NCI-H1092 treated with DMSO at 0.1 percent for 48 hours (cell line): ENCODE measurements at places on chromosomes 7 and 10.
A peak's percentile ranks its signal among the peaks of the same experiment; 100 is the strongest.

DNA sequence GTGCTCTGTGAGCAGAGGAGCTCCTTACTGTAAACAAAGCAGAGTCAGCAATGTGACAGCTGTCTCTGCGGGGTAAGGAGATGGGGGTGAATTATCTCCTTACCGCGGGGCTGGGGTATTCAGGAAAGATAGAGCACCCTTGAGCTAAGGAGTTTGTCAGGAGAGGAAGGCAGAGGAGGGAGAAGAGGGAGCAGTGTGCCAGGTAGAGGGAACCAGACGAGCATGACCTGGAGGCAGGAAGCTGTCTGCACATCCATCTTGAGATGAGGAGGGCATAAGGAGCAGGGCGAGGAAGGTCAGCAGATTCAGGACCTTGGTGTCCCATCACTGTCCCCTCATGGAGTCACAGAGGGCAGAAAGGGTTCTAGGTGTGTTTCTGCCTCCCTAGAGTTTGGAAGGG is 32.5 kb upstream of the GPR26 start:
- no peak for DNase-seq

- no peak for DNase-seq
These were observed 64.7 kb downstream of the BICC1 start for GRCh38 chr10:58577437-58577777.

DNA sequence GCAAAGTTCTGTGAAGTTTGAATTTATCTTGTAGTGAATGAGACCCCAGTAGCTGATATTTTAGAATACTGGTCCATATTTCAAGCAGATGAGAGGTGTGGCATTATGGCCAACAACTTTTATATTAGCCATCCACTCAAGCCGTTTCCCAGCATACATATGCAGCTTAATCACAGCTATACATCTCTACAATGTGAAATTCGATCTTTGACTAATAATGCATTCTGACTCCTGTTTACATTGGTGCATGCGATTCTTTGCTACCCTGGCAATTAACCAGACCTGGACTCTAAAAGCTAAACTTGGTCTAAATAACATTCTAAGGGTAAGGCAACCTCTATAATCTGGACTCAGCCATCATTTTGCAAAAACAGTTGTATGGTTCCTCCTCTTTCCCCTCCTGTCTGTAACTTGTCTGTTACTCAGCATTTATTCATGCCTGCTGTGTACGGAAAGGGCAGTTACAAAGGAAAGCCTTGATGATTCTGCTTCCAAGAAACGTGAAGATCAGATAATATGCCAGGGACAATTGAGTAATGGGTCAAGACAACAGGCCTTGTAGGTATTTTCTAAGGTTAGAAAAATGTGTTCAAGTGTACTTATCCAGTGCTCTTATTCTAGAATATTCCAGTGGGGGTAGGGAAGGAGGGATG is 50.6 kb downstream of the PNLIPRP2 start:
- DNase-seq: no peak

DNA sequence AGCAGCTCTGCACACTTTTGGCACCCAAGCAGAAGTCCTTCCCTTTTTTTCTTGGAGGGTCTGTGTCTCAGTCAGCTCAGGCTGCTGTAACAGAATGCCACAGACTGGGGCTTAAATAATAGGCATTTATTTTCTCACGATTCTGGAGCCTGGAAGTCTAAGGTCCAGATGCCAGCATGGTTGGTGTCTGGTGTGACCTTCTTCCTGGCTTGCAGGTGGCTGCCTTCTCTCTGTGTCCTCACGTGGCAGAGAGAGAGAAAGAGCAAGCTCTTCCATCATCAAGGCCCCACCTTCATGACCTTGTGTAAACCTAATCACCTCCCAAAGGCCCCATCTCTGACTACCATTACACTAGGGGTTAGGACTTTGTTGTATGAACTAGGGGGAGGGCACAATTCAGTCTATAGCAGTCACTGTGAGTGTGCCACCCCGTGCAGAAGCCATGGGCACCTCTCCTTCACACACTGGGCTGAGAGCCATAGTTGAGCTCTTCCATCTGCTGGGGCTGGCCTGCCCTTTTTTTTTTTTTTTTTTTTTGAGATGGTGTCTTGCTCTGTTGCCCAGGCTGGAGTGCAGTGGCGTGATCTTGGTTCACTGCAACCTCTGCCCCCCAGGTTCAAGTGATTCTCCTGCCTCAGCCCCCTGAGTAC is 80.3 kb downstream of the OAT start:
- DNase-seq: no peak

DNA sequence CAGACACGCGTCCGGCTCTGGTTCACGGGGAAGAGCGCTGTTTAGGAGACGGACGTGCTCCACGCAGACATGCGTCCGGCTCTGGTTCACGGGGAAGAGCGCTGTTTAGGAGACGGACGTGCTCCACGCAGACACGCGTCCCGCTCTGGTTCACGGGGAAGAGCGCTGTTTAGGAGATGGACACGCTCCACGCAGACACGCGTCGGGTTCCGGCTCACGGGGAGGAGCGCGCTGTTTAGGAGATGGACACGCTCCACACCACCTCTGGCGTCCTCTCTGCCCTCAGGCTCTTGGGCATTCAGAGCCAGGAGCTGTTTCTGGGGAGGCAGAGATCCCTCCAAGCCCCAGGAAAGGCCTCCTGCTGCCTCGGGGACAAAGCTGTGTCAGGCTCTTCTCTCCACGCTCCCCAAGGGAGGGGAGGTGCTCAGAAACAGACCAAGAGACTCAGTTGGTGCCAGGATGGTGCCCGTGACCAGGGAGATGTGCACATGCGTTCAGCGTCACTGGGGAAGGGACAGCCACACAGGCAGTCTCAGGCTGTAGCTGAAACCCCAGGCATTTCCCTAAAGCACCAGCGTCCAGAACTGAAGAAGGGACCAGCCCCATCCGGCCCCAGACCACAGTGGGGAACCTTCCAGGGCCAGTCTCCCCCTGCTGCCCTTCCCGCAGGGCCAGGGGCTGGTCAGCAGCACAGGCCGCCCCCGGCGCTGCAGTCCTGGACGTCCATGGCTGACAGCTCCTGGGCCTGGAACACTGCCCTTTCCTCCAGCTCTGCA is 175.6 kb downstream of the ELFN1 start:
- DNase-seq: no peak

DNA sequence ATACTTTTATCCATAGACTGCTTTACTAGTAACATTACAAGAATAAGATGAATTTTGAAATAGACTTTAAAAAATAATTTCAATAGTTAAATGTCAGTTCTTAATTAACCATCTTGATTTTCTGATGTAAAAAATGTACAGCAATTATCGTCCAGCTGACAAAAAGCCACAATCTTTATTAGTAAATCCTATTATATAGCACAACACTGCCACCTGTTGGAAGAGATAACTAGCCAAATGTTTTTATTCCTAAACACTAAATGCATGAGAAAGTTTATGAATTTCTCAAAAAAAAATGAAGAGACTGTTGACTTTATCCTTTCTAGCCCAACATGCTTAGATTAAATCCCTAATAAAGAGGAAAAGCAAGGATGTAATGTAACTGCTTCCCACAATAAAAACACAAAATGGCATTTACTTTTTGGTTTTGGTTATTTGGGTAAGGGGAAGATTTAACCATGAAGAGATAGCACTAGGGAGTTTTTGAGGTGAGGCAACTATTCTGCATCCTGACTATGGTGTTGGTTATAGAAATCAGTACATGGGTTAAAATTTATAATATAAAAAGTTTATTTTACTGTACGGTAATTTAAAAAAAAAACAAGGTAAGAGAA is 8.0 kb downstream of the COA1 start:
- peak; percentile 38 for DNase-seq

DNA sequence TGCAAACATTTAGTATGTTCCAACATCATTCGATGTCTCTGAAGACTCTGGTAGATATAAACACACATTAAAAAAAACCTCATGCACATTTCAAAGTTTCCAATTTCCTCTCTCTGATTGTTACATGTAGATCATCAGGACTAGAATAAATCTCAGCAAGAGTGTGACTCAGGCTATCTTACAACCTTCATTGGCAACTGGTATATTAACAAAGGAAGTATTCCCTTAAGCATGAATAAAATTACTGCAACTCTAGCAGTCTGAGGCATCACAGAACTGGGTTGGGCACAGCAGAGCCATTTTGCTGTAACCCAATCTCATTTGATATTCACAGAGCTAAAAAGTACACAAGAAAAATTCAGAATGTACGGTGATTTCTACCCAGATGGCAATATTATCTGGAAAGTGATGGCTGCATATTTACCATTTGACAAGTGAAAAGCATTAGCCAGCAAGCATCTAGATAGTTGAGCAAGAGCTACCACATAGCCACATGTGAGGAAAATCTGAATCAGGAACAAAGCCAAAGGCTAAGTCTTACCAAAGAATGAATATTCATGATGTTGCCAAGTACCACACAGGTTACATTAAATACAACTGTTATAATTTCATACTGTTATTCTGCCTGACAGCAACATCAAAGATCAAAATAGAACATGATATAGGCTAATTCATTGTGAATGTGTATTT is 232.2 kb downstream of the CRPPA start:
- no peak for DNase-seq

DNA sequence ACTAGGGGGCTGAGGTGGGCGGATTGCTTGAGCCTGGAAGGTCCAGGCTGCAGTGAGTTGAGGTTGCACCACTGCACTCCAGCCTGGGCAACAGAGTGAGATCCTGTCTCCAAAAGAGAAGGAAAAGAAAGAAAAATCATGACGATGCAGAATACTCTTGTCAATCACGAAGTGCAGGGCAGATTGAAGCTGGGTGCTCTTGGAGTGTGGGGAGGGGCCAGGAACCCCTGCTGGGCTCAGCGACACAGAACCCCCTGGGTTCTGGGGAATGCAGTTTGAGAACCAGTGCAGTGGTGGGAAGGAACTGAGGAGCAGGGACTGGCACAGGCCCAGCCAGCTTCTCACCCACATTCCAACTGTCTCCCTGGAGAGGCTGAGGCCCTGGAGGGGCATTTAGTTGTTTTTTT is 10.8 kb upstream of the INTS1 start:
- no peak for DNase-seq

- no peak for DNase-seq
These were observed 113.2 kb upstream of the RHEB start for GRCh38 chr7:151632750-151633515.

DNA sequence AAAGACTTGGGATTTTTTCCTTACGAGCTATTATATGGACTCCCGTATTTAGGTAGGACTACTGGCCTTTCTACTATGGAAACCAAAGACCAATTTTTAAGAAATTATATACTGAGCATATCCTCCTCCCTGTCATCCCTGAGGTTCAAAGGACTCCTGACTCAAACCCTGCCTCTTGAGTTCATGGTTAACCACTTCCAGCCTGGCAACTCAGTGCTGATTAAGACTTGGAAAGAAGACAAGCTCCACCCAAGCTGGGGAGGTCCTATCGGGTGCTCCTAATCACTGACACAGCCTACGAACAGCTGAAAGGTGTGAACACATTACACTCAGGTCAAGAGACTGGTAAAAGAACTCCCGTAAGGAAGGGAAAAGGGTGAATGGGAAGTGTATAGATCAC is 66.8 kb downstream of the LYZL2 start:
- DNase-seq: no peak

DNA sequence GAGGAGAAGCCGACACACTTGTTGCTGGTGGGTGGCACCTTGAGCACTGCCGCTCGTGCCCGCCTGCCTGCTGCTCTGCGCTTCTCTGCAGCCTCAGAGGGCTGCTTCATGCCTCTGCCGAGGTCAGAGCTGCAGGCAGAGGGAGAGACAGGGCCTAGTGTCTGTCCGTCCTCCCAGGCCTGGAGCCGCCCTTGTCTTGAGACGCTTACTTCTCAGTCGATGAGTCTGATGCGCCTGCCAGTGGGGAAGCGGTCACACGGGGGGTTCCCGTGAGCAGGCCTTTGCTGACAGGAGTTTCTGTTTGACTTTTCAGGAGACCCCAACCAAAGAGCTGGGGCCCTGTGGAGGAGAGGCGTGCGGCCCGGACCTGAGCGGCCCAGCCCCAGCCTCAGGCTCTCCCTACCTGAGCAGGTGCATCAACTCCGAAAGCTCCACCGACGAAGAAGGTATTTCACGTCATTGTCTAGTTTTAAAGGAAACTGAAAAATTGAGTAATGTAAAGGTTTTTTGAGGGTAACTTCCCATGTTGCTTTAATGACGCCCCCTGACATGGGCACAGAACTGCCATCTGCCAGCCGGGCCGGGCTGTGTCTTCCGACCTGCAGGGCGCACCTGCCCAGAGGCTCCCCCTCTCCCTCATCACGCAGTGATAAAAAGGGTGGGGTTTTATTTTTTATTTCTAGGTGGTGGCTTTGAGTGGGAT is 7.8 kb upstream of the BHLHA15 start:
- DNase-seq: no peak

DNA sequence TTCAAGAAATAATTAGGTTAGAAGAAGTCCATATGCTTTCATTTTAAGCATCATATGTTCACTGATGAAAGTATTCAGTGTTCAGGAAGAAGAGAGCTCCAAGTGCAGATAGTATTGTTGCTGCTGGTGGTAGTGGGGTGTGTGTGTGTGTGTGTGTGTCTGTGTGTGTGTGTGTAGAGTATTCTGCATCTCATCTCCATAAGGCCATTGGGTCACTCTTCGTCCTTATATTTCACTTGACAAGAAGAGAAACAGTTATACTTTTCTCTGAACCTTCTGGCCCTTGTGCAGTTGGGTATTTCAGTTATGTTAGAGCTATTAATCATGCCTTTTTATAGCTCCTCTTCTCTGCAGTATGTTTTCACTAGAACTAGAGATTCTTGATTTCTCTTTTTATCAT is 26.2 kb downstream of the ADAM22 start:
- DNase-seq: no peak

DNA sequence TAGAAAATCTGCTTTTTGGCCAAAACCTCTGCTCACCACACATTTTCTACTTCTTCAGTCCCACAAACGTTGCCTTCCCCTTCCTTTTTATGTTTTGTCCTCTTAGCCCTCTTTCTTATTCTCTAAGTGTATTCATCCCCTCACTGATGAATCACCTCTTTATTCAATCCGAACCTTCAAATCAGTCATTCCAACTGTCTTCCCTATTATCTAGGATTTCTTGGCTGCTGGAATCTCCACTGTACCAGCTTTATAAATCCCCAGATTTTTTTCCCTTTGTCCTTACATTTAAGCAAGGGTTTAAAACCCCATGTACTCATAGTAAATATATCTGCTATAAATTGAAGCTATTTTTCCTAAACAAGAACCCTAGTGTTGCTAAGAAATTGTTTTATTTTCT is 176.9 kb downstream of the SEMA3A start:
- no peak for DNase-seq

GRCh38 chr10:116241642-116242410 is 31.2 kb downstream of the GFRA1 start:
- no peak for DNase-seq

GRCh38 chr7:45652630-45653029 is 78.5 kb downstream of the ADCY1 start:
- DNase-seq: no peak

GRCh38 chr7:13717031-13717430 is 272.4 kb downstream of the ETV1 start:
- DNase-seq: no peak

GRCh38 chr7:19105546-19105945 is 11.9 kb downstream of the TWIST1 start:
- DNase-seq: no peak

DNA sequence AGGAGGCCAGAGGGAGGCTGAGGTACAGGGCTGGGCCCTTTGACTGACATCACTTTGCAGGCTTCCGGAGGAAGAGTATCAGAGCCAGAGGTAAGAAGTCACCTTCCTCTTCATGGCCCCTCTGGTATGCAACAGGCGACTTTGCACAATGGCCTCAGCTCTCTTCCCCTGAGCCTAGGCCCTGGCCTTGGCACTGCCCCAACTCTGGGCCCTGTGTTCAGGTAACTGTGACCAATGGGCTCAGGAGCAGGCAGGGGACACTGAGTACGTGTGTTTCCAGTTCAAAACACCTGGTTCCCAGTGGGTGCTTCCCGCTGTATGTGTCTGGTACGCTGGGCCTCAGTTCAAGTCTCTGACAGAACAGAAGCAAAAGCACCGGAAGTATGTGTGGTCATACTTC is 12.1 kb upstream of the PAX2 start:
- DNase-seq: no peak
